ENCODE measurements at places on chromosomes 13 and 19.
A peak's percentile ranks its signal among the peaks of the same experiment; 100 is the strongest.

- peak; percentile 92 for DNase-seq
Measured at GRCh38 chr13:108947551-108948030, 318.2 kb downstream of the MYO16 start.

DNA sequence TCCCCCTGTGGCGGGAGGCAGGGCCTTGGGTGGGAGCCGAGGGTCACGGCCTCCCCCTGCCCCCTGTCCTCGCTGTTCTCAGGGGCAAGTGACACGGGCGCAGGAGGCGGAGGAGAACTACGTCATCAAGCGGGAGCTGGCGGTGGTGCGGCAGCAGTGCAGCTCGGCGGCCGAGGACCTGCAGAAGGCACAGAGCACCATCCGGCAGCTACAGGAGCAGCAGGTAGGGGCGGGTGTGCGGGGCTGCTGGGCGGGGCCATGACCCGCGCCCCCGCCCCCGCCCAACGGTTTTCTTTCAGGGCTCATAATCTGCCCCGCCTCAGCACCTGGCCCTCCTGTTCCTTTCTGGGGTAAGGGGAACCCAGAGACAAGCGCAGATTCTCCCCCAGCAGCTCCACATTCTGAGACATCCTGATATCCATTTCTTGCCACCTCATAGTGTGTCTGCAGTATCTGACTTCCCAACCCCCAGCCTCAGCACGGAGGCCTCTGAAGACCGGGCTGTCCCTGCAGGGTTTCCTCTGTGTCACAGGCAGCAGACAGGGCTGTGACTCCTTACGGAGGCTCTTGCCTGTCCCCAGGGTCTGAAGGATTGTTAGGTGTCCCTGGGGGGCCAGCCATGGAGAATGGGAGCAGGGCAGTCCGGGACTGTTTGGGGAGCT, 15.9 kb downstream of the PRR36 start:
- DNase-seq: no peak

GRCh38 chr19:44303320-44303719, 1.5 kb downstream of the ZNF235 start:
- DNase-seq: no peak

DNA sequence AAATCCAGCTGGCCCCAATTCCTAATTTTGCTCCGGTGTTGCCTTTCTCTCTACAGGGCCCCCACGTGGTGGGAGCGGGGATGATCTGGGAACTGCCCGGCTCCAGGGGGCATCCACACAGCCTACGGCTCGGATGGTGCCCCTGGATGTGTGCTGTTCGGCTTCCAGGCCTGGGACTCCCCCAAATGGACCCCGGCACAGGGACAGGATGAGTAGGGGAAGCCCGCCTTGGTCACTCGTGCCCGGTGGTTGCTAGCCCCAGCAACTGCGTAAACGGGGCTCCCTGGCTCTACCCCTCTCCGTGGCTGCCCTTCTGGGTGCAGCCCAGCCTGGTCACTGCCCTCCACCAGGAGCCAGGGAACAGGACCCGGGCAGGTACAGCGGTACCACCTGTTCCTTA, 111.5 kb downstream of the TEX26 start:
- no peak for DNase-seq

- DNase-seq: no peak
Measured at GRCh38 chr19:16586991-16587832, 15.0 kb upstream of the SLC35E1 start.

DNA sequence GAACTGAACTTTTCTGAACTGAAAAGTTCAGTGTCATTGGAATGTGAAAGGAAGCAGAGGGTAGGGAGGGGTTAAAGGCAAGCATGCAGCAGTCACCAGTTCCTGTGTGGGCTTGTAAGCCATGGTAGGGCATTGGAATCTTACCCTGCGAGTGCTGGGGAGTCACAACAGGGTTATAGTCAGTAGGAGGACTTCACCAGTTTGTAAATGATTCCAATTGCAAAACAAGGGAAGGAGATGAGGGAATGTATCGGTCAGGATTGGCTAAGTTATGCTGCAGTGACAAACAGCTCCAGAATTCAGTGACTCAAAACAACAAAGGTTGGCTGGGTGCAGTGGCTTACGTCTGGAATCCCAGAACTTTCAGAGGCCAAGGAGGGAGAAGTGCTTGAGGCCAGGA, 12.8 kb downstream of the LYPD3 start:
- DNase-seq: no peak

- DNase-seq: no peak
Measured at GRCh38 chr19:30340771-30341561, 31.2 kb upstream of the ZNF536 start.

DNA sequence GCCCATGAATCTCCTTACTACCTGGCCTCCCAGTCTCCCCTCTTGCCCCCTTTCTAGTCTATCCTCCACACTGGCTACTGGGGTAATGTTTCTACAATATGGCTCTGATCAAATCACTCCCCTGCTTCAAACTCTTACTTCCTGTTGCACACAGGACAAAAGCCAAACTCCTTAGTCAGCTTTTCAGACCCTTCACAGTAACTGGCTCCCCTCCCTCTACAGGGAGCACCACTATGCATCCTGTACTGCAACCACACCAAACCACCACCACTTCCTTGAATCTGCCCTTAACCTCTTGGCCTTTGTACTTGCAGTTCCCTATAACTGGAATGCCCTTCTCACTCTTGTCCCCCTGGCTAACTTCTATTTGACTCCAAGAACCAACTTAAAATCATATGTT, 32.2 kb downstream of the DEDD2 start:
- DNase-seq: no peak

DNA sequence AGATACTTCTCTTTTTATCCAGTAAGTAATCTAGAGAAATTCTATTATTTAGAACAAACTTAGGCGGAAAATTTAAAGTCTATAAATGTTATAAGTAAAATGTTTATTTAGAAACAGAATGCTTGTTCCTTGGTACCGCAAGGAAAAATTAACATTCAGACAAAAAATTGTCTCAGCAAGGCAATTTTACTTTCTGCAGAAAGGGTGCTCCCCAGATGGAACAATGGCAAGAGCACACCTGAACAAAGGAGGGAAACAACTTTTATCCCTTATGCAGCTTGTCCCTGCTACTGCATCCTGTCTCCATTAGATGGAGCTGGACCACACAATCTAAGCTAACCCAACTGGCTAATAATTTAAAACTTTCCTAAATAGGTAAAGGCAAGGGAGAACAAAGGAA, 6.5 kb upstream of the ZNF708 start:
- DNase-seq: no peak

- no peak for DNase-seq
Measured at GRCh38 chr19:3006075-3006767, 22.9 kb downstream of the TLE2 start.

DNA sequence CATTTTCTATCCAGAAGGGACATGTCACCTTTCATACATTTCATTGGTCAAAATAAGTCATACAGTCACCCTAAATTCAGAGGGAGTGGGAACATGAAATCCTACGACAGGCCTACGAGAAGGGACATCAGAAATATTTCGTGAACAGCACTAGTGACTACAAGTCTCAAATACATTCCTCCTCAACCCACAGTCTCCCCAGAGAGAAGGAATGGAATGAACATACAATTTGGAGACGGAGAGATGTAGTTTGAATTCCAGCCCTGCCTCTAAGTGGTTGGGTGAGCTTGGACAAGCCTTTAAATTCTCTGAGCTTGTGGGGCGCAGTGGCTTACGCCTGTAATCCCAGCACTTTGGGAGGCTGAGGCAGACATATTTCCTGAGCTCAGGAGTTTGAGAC, 9.9 kb downstream of the SERTM1 start:
- no peak for DNase-seq

DNA sequence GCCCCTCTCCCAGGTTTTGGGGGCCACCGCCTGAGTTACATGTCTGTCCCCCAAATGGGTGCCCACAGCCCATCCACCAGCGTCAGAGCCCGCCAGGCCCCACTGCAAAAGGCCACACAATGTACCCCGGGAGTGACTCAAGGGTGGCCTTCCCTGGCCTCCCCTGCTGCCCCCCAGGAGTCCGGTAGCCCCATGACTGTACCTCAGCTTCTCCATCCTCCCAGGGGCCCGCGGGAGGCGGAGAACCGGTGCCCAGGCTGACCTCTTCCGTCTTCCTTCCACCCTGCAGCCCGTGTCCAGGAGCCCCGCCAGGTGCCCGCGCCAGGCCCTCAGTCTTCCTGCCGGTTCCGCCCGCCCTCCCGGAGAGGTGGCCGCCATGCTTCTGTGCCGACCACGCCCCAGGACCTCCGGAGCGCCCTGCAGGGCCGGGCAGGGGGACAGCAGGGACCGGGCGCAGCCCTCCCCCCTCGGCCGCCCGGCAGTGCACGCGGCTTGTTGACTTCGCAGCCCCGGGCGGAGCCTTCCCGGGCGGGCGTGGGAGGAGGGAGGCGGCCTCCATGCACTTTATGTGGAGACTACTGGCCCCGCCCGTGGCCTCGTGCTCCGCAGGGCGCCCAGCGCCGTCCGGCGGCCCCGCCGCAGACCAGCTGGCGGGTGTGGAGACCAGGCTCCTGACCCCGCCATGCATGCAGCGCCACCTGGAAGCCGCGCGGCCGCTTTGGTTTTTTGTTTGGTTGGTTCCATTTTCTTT, 10.3 kb downstream of the CBARP start:
- no peak for DNase-seq

GRCh38 chr13:74869846-74870245, 612.1 kb downstream of the TBC1D4 start:
- DNase-seq: no peak

GRCh38 chr19:43735013-43735412, 19.1 kb downstream of the IRGC start:
- DNase-seq: no peak

DNA sequence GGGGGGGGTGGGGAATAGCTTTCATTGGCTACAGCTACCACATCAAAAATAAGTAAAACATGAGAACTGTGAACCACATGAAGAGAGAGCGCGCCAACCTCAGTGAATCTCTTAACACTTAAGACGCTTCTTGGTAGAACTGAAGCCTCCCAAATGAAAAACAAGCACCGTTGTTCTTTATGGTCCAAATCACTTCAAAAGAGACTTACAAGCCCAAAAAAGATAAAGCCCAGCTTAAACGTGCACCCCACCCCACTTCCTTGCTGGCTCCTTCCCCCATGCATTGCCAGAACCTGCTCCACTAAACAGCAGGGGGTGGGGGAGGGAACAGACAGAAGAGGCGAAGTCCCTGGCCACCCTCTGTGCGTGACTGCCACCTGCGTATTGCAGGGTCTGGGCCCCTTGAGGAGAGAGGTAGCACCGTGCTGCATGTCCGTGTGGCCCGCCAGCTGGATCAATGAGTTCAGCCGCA, 479.1 kb downstream of the FOXO1 start:
- no peak for DNase-seq

DNA sequence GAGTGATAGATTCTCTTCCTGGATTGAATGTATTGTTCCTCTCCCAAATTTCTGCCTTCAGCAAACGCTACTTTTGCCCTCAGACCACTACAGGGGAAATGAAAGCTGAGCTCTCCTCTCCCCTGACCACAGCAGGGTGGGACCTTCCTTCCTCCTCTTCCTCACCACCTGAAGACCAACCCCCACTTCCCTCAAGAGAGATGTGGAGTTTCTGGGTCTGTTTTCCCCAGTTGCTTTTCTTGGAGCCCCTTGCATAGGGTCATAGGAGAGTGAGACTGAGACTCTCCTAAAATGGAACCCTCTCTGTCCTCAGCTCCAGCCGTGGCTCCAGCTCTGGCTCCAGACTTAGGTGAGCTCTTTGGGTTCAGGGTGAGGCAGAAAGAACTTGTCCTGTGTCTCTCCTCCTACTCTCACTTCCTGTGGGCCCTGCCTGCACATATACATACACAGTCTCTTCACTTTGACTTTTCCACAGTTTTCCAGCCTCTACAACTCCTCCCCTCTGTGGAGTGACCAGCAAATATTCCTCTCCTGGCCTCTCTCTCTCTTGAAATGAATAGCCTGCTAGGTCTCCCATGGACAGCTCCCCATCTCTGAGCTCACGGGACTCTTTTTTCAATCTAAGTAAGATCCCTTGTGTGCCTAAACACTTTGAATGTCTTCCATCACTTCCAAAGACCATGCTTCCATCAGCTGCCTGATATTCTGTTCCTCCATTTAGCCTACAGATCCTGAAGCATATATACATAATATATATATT, 19.2 kb upstream of the ZNF175 start:
- DNase-seq: no peak

GRCh38 chr13:65292488-65292901, 1937.6 kb downstream of the PCDH9 start:
- DNase-seq: peak; percentile 52

DNA sequence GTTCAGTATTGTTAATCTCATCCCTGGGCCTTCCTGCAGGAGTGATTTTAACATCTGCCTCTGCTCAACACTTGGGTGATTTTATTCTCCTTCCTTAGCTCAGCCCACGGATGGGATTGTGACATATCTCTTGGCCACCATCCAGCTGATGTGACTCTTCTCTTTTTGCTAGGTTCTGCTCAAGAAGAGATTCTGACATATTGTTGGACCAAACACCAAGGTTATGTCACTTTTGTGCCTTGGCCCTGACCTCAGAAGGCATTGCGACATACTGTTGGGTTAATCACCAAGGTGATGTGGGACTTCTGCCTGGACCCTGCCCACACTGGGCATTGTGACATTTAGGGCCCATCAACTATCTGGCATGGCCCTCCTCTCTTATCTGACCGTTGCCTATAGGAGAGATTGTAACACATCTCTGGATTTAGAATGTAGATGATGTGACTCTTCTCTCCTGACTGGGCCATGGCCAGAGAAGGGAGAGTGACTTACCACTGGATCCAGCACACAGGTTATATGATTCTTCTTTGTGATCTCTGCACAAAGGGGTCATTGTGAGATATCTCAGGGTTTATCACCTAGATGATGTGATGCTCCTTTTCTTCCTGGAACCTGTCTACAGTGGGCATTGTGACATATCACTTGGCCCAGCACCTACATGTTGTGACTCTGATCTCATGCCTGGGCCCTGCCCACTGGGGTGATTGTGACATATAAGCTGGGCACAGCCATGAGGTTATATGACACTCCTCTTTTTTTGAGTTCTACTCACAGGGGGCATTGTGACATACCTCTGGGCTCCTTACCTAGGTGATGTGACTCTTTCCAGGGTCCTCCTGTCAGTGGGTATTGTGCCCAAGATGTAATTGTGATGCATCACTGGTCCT, 88.8 kb downstream of the ZNF429 start:
- peak; percentile 13 for DNase-seq

GRCh38 chr19:33441277-33441699, 67.8 kb downstream of the CEBPG start:
- no peak for DNase-seq

DNA sequence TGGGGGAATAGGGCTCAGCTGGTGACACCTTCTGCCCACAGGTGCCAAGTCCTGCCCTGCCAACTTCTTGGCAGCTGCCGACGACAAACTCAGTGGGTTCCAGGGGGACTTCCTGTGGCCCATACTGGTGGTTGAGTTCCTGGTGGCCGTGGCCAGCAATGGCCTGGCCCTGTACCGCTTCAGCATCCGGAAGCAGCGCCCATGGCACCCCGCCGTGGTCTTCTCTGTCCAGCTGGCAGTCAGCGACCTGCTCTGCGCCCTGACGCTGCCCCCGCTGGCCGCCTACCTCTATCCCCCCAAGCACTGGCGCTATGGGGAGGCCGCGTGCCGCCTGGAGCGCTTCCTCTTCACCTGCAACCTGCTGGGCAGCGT, 2.1 kb downstream of the P2RY11 start:
- no peak for DNase-seq
